ENCODE measurements at places on chromosomes 12 and 14.

DNA sequence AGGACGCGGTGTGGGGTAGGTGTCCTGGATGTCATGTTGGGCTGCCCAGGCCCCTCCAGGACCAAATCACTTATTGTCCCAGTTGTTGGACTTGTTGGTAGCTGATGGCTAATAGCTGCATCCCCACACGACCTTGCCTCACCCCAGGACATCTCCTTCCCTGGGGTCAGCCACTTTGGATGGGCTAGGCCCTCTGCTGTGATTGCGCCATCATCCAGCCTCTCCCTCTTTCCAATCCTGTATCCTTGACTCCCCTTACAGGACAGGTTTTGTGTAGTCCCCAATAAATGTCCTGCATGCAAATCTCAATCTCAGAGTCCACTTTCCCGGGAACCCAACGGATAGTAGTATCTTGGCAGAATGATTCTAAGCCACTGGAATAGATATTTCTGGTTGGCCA lies 43.4 kb upstream of the CHST11 start:
- no peak for DNase-seq

DNA sequence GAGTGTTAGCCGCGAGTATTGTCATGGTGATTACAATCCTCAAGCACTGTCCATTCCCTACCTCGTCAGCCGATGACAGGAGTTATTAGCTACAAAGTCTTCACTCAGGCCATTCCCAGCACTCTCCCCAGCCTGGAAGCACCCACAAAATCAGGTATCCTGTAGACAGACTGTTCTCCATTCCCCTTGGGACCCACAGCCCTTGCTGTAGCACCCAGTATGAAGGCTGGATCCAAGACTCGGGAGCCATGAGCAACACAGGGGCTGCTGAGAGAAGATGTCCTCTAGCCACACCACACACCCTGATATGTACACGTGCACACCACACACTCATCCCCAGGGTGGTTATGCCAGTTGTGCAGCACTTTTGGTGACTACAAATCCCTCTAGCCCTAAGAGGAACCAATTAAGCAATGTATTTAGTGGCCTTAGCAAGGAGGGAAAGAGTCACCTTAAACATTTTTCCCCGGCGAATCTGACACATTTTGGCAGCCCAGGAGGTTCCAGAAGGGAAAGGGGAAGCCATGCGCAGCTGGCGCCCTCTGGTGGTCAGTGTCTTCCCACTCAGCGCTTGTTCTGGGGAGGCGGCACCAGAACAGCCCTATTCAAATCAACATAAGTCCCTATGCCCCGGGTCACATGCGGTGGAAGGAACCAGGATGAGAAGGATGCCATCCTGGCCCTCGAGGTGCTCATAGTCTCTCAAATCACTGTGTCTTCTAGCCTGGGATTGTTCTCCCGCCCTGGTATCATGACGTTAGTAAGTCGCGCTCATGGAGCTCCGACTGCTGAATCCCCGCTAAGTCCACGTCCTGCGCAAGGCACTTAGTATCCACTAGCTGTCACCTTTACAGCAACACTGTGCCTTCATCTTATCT lies 96.9 kb downstream of the GCH1 start:
- peak; percentile 62 for DNase-seq

GRCh38 chr12:89884952-89885351 lies 176.3 kb upstream of the ATP2B1 start:
- DNase-seq: no peak

- DNase-seq: no peak
These were observed 64.2 kb downstream of the ERGIC2 start for GRCh38 chr12:29316752-29317151.

- DNase-seq: no peak
These were observed 437.0 kb downstream of the FUT8 start for GRCh38 chr14:65849558-65849957.

- no peak for DNase-seq
These were observed 15.1 kb upstream of the NGDN start for GRCh38 chr14:23454445-23454856.

DNA sequence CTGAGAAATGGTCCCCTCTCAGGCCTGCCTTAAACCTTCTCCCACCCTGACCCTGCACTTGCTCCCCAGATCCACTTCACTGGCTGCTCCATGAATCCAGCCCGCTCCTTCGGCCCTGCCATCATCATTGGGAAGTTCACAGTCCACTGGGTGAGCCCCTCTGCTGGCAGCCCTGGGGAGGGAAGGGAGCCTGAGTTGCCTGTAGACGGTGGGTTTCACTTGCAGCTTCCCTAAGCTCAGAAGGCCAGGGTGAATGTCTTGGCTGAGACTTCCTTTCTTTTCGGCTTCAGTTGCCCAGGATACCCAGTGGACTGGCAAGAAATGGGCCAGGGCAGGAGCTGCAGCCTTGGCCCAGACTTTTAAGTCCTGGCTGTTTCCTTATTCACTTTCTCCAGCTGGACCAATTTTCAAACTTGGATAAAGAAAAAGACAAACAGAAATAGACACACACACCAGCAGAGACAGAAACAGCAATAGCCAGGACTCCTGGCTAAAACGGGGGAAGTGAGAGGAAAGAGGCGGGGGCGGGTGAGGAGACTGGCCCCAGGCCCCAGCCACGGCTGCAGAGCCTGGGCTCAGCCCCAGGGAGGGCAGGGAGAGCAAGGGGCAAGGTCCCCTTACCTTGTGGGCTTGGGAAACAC lies 2.0 kb downstream of the AQP6 start:
- DNase-seq: no peak

DNA sequence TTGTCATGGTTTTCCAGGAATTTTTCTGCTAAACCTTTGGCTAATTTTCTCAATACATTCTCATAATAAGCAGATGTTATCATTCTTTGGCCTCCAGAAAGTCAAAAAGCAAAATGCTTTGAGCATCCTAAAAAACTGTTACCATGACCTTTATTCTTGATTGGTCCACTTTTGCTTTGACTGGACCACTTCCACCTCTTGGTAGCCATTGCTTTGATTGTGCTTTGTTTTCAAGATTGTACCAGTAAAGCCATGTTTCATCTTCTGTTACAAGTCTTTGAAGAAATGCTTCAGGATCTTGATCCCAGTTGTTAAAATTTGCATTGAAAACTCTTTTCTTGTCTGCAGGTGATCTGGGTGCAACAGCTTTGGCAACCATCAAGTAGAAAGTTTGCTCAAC lies 180.1 kb downstream of the DUSP6 start:
- DNase-seq: no peak

- no peak for DNase-seq
These were observed 115.6 kb downstream of the LRIG3 start for GRCh38 chr12:58804749-58805148.

Measured in CD4-positive, alpha-beta T cell treated with Interleukin-4 for 1 hour (primary cell).